ENCODE measurements at places on chromosomes 12 and 14.

- DNase-seq: no peak
These were observed 10.1 kb downstream of the NOC4L start for GRCh38 chr12:132154341-132154761.

- DNase-seq: no peak
These were observed 21.3 kb downstream of the PSMC1 start for GRCh38 chr14:90277581-90278198.

- peak; percentile 68 for DNase-seq
These were observed 3.0 kb upstream of the FNTB start for GRCh38 chr14:64983439-64984310.

GRCh38 chr14:65042731-65043372, 56.2 kb downstream of the FNTB start:
- no peak for DNase-seq

GRCh38 chr14:102159841-102160240, 20.1 kb downstream of the WDR20 start:
- no peak for DNase-seq

GRCh38 chr12:97797473-97797872, 334.9 kb downstream of the RMST start:
- no peak for DNase-seq

GRCh38 chr12:123036466-123037285, 56.2 kb downstream of the ARL6IP4 start:
- no peak for DNase-seq

GRCh38 chr12:25853316-25854095, 105.0 kb upstream of the RASSF8 start:
- DNase-seq: no peak

- DNase-seq: peak; percentile 2
These were observed 362.9 kb downstream of the RAD51B start for GRCh38 chr14:68182492-68182891.

DNA sequence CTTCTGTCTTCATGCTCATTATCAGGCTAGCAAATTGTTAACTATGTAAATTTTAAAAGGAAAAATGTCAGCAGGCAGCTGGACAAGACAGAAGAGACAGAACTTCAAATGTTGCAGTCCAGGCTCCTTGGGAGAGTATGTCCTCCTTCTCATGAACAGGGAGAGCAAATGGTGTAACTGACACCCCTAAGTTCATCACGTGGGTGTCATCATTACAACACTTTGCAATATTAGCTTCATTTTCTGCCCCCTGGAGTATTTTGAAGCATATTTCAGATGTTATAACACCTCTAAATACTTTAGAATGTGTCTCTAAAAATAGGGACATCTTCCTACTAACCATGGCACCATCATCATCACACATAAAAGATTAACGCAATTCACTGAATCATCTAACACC, 62.1 kb downstream of the ZNF664 start:
- no peak for DNase-seq

GRCh38 chr12:16327963-16328362, 19.5 kb upstream of the MGST1 start:
- DNase-seq: no peak

Data from CD4-positive, alpha-beta T cell treated with Interleukin-12 subunit alpha and Interleukin-12 subunit beta, for 1 hour (primary cell).